ENCODE measurements at places on chromosomes 4 and X. TPM values are rescaled to one million over a fixed set of nuclear protein-coding genes. Genes with fewer than 3 reads are reported as not detected.

GRCh38 chr4:36508394-36508793 lies 227.0 kb downstream of the DTHD1 start:
- no peak for DNase-seq

DNA sequence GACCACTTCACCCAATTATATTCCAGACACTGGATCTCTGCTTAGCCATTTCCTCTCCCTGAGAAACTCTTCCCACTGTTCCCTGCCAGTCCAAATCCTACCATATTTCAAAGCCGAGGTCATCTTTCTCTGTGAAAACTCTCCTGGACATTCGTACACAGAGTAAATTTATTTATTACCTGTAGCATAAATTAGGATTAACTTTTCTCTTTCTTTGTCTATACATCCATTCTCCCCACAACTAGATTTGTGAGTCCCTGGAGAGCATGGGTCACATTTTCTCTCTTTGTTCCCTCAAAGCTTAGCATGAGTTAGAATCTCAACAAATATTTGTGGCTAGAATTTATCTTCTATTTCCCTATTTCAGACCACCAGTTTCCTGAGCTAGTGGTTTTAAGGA lies 27.8 kb upstream of the SMIM10 start:
- no peak for DNase-seq

DNA sequence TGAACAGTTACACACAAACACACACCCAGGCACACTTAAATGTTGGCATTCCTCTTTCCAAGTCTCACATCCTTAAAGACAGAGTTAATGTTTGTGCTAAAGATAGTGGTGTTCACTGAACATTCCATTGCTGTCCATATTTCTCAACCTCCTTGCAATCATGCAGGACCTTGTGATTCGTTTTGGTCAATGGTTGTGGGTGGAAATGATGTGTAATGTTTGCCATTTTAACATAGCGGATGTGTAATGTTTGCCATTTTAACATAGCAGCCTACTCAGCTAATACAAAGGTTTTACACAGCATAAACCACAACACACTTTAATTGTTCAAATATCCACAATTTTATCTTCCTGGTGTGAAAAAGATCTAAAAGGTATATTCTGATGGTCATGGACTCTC lies 93.9 kb downstream of the CEP44 start:
- no peak for DNase-seq

DNA sequence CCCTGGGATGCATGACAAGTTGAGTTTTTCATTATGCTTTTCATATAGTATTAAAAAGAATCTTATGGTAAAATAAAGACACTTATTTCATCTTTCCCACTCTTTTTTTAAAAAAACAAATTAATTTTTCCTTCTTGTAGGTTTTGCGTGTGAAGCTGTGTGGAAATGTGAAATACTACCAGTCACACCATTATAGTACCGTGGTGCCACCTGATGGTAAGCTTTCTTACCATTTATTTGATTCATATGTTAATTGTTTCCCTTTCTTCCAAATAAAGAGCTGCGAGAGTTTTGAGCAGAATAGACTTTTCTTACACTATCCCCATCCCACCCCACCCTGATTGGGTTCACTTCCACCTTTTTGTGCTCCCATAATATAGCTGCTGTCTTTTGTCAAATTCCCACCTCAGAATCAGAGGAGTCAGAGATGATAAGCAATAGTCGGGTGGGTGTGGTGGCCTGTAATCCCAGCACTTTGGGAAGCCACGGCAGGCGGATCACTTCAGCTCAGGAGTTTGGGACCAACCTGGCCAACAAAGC lies 44.3 kb downstream of the CASP6 start:
- no peak for DNase-seq

GRCh38 chr4:39713691-39714090 lies 15.8 kb downstream of the UBE2K start:
- no peak for DNase-seq

DNA sequence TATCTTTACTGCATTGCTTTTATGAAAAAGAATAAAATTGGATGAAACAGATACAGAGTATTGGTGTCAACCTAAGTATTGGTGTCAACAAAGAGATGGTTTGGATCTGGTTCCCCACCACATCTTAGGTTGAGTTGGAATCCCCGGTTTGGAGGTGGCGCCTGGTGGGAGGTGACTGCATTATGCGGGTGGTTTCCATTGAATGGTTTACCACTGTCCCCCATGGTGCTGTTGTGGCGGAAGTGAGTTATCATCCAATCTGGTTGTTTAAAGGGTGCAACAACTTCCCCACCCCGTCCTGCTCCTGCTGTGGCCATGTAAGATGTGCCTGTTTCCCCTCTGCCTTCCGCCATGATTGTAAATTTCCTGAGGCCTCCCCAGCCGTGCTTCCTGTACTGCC lies 52.8 kb upstream of the CD99 start:
- DNase-seq = no peak

DNA sequence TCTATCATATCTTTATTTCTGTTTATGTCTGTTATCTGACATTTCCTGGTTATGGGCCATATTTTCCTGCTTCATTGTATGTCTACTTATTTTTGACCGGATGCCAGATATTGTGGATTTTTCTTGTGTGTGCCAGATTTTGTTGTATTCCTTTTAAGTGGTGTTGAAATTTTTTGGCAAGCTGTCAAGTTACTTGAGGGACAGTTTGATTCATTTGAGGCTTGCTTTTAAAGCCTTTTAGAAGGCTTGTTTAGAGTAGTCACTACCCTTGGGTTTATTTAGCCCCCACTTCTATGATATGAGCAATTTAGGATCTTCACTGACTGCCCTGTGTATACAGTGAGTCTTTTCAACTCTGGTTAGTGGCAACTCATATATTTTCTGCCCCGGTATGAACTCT lies 29.2 kb upstream of the NPY2R start:
- DNase-seq = no peak

GRCh38 chrX:106932492-106932923 lies 12.3 kb downstream of the CLDN2 start:
- DNase-seq = no peak

DNA sequence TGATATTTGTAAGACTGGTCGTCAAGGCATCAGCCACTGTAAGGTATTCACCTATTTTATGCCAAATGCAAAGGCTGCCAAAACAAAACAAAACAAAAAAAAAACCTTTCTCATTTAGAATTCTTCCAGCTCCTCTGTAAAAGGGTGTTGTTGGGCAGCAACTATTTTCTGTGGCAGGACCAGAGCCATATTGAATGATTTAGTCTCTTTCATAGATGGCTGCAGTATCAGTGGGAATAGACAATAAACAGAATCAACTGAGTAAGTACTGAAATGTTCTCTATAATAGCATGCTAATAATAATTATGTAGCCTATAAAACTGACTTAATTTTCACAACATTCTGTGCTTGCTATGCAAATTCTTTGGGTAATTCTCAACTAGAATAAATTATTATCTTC lies 389.7 kb upstream of the PABPC4L start:
- DNase-seq = no peak

DNA sequence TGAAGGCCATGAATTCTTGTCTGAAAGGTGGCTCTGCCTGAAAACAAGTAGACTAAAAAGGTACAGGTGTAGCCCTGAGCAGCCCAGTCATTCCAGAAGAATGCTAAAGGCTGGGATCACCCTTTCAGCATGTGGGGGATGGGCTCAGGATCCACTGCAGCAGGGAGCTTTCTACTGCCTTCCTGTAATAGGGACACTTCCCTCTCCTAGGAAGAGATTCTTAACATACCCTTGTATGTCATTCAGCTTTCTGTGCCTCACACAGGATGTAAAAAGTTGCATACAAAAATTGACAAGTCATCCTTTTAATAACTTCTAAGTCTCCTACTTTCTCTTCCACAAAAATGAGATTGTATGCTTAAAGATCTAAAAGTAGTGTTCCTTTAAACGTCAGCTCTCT lies 123.3 kb downstream of the ZNF518B start:
- no peak for DNase-seq

- DNase-seq = no peak
Observed at GRCh38 chr4:184819786-184820185, 6.0 kb downstream of the ACSL1 start.

Gene CD99
- total RNA-seq = 490 TPM

Gene UGT8
- total RNA-seq = 2.3 TPM

Gene GBA3
- total RNA-seq = not detected

Gene KCND1
- 5.0 TPM for total RNA-seq

Gene ESX1
- not detected for total RNA-seq

Gene TEX13D
- total RNA-seq = not detected

Measured in thoracic aorta (tissue), 2 donors.